ENCODE measurements at places on chromosomes 1 and 21.

- no peak for DNase-seq
These were observed 198.6 kb downstream of the MRPL39 start for GRCh38 chr21:25408666-25409065.

GRCh38 chr21:44682580-44683151, 703 bp upstream of the KRTAP12-1 start:
- no peak for DNase-seq

DNA sequence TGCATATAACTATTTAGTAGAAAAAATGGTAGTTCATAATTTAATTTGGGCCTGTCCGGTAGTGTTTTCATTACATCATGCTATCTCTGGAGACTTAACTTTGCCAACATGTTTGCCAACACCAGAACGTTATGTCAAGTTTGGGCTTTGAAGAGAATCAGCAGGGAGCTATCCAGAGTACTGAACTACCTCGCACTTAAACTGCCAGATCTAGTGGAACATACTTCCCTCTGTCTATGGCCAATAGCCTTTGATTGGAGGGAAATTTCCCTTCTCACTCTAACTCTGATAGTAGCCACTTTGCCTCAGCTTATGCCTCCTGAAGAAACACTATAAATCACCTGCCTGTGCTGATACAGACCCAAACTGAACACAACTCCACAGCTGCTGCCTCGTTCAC, 10.0 kb downstream of the LRRC53 start:
- DNase-seq, result no peak

DNA sequence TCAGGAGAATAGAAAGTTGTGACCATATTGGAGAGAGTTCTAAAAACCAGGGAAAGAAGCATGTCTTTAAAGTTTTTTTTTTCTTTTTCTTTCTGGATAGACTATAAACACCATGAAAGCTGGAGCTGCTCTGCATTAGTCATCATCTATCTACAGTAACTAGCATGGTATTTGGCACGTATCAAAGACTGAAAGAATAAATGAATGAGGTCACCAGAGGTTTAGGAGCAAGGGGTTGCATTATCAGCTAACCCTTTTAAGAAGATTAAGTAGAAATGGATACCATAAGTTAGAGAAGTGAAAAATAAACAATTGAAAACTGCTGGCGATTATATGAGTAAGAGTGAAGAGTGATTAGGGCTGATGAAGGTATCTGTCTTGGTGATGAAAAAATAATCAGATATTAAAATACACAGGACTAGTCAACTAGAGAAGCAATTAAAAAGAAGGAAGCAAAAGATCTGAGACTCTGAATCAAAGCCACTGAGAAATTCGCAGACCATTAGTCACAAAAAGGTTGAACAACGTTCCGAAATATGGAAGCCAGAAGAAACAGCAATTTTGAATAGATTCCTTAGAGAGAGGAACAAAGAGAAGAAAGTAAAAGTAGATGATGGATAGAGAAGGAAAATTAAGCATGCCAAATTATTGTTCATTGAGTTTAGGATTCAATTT, 536.4 kb downstream of the DPYD start:
- no peak for DNase-seq

- no peak for DNase-seq
These were observed 24.2 kb upstream of the CTBS start for GRCh38 chr1:84598418-84598817.

- DNase-seq, result no peak
These were observed 79.8 kb upstream of the RALGPS2 start for GRCh38 chr1:178645157-178645807.

- no peak for DNase-seq
These were observed 443.4 kb upstream of the PRMT6 start for GRCh38 chr1:106613068-106613467.

DNA sequence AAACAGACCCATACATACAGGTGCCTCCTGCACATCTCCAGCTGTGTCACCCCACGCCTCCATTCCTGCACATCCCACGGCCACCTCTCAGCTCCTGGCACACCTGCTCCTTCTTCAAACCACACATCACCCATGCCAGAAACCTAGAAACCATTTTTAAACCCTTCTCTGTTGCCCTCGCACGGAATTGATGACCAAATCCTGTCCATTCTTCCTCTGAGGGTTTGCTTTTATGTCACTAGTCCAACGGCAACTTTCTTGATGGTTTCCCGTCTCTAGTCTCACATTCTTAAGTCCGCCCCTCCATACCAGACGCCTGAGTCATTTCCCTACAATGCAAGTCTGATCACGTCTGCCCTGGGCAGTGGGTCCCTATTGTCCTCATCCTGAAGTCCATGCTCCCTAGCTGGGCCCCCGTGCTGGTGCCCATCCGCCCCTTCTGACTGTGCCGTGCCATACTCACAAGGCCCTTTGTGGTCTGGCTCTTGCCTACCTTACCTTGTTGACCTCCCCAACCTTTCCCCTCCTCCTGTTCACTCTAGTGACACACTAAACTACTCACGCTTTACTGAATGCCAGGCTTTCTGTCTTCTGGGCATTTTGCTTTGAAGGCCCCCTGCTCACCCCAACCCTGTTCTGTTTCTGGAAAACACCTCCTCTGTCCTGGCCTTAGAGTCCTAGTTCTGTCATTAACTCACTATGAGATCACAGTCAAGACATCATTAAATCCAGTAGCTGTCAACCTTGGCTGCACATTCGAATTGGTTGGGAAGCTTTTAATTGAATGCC, 17.6 kb downstream of the SLC2A1 start:
- no peak for DNase-seq

Measured in NCI-H1092 treated with DMSO at 0.1 percent for 48 hours (cell line).